ENCODE measurements at places on chromosomes 13 and 19.

GRCh38 chr19:49564616-49565045 lies 15.7 kb downstream of the NOSIP start:
- no peak for DNase-seq

GRCh38 chr13:62687732-62688131 lies 1272.1 kb upstream of the PCDH20 start:
- no peak for DNase-seq

DNA sequence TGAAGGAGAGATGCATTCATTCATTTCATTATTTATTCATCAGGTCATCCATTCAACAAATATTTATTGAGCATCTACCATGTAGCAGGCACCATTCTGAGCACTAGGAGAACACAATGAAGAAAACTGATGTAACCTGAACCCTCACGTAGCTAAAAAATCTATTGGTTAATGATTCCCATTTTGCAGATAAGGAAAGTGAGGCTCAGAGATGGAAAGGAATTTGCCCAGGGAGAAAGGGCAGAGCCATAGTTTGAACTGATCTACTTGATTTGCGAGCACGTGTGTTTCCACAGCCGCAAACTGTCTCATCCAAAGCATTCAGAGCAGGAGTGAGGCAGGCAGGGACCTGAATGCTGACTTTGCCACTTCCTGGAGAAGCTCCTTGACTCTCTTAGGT lies 2.7 kb downstream of the KLK8 start:
- no peak for DNase-seq

GRCh38 chr13:47334173-47334572 lies 437.3 kb upstream of the HTR2A start:
- no peak for DNase-seq

DNA sequence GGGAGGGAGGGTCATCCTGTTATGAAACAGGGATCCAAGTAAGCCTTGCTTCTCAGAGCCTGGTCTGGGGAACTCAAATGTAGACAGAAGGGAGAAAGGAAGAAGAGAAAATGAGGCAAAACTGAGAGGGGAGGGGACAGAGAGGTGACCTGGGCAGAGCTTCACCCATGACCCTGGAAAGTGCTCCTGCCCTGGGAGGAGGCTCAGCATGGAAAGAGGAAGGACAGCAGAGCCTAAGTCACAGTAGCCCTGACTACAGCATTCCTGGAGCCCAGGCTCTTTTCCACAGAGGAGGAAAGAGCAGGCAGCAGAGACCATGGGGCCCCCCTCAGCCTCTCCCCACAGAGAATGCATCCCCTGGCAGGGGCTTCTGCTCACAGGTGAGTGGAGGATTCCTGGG lies at the start of gene CEACAM3:
Gene CEACAM3 (plus strand): TSS at position 226 of the 400 bp plus-strand sequence. CDS start 91 bp downstream, at position 317.
- DNase-seq, result no peak

- DNase-seq, result no peak
Observed at GRCh38 chr13:43805071-43805468, 18.3 kb upstream of the ENOX1 start.
